ENCODE measurements at places on chromosomes 11 and 22. TPM values are rescaled to one million over a fixed set of nuclear protein-coding genes. Genes with fewer than 3 reads are reported as not detected.

DNA sequence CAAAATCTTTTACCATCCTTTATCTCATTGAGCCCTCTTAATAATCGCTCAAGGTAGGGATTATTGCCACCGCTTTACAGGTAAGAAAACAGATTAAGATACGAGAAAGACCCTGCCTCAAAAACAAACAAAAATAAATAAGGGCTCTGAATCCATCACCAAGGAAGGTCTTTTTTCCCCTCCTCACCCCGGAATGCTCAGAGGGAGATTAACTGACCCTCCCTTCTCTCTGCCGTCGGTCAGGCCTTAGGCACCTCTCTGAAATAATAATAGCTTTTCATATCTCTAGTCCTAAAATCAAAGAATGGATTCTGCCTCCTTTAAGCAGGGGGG, 620 bp upstream of the ATG2A start:
- no peak for DNase-seq

DNA sequence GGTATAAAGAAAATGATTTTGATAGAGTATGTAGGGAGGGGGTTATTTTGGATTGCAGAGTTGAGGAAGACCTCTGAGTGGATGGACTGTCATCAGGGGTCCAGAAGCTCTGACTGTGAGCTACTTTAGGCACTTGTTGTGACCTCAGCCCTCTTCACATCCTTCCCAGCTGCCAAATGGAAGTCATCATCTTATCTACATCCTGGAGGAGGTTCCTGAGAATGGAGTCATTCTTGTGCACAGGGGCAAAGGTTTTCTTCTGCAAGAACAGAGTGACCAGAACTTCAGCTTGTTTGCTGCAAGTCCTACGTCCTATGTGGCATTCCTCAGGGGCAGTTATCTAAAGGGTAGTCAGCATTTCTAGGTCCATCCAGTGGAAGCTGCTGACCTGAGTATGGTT, 393.8 kb downstream of the AASDHPPT start:
- peak; percentile 29 for DNase-seq

DNA sequence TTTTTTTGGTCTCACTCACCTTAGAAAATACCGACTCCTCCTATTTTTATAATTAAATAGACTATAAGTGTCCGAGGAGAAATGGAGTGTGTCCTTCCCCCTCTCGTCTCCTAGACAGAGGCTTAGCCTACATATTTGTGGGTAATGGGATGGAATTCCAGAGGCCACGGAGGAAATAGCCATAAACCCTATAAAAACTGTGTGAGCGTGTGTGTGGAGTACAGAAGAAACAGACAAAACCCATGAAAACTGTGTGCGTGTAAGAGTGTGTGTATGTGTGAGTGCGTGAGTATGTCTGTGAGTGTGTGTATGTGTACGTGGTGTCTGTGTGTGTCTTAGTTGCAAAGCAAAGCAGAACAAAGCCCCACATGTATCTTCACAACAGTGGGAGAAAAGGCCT, 883.5 kb downstream of the OPCML start:
- no peak for DNase-seq

GRCh38 chr11:92424281-92424680, 199.7 kb downstream of the FAT3 start:
- no peak for DNase-seq

The PIH1D2 gene
- polyA plus RNA-seq: 3.1 TPM

The TTC28 gene
- polyA plus RNA-seq: 13.9 TPM

DNA sequence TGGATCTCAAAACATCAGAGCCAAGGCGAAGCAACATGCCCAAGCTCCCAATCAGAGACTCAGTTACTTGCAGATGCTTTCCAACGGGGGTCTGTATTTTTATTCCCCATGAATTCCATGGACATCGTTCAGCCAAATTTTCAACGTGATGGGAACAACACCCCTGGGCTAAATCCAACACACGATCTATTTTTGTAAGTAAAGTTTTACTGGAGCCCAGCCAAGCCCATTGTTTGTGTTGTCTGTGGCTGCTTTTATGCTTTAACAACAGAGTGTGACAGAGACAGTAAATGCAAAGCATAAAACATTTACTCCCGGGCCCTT, 33.7 kb downstream of the SLC5A1 start:
- DNase-seq: no peak

The ABCC8 gene
- polyA plus RNA-seq: not detected

GRCh38 chr11:91066456-91067047, 843.7 kb upstream of the CHORDC1 start:
- no peak for DNase-seq

GRCh38 chr22:39820256-39820655, 73.3 kb downstream of the ENTHD1 start:
- no peak for DNase-seq

The DEFB131B gene
- polyA plus RNA-seq: not detected

DNA sequence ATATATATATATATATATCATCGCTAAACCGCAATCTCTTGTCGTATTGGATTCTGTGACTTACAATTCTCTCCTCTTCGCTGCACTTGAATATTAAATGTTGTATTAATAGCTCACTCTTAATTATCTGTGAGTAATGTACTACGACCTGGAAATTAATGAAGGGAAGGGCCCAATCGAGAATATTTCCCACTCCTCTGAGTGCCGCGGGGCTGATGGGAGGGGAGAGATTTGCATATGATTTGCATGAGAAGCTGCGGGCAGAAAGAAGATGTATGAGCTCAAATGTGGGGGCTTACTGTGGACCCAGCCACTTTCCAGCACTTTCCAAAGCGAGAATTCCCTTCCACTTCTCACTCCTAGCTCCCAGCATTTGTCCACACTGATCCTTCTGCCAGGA, 141.2 kb downstream of the MN1 start:
- no peak for DNase-seq

The MAPK8IP1 gene
- polyA plus RNA-seq: 8.3 TPM

GRCh38 chr11:20059587-20060021, 100.7 kb downstream of the DBX1 start:
- no peak for DNase-seq

The SGSM1 gene
- 1.7 TPM for polyA plus RNA-seq

The EMID1 gene
- polyA plus RNA-seq: 15.0 TPM

The GRK3 gene
- 1.5 TPM for polyA plus RNA-seq

DNA sequence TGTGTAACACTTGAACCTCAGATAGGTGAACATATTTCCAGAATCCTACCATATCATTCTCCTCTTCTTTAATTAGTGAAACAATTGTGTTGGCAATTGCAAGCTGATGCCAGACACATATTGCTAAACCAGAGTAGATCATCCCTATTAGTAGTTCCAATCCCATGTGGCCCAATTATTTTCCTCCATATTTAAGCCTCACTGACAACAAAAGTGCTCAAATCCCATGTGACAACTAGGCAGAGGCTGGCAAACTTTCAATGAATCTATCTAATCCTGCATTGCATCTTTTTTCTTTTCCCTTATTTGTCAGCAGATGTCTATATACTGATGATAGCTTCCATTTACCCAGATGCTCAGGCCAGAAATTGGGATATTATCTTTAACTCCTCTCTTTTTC, 90.4 kb downstream of the GRIA4 start:
- no peak for DNase-seq

The LDHAL6A gene
- polyA plus RNA-seq: 0.06 TPM

The SLC35F2 gene
- polyA plus RNA-seq: 13.0 TPM

GRCh38 chr22:23279781-23280180, 99.5 kb downstream of the BCR start:
- DNase-seq: no peak

GRCh38 chr11:75308986-75309385, 42.5 kb downstream of the ARRB1 start:
- DNase-seq: no peak

DNA sequence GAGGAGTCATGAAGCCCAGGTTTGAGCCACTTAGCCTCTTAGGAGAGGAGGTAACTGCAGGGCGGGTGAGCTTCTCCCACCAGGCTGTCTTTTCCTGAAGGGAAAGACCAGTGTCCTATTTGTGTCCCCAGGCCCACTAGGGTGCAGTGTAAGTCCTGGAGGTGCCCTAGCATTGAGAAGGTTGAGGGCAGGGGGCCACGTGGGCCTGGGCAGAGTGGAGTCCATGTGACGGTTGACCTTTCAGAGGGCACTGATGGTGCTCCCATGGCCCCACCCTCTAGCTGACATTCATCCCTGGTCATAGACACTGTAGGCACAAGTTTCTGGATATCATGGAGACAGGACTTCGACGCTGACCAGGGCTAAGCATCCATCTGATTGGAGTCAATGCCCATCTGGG, 44.1 kb upstream of the TP53I11 start:
- no peak for DNase-seq

The MAPK12 gene
- polyA plus RNA-seq: 33.8 TPM

DNA sequence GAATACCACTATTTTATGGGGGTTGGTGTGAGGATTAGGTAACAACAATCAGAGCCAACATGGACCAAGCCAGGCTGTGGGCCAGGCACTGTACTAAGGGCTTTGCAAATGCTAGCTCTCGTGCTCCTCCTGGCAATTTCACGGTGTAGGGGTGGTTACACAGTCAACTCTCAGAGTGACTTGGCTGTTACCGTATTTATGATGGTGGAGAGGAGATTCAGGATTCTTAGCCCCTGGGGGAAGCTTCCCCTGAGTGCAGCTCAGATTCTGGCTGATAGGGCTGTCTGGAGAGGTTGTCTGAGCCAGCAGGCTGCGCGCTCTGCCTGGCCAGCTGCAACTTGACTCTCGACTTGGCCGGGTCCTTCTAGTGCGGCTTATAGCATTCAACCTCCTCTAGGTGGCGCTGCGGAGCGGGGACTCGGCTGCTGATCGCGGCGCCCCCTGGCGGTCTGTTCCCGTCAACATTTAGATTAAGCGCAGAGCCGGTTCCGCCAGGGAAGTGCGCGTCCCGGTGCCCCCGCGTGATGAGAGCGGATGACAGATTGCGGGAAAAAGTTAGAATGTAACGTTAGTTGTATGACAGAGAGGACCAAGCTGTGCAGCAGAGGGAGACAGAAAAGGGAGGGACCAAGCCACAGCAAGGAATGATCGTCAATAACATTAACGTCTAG, 4.5 kb upstream of the NCF4 start:
- DNase-seq: peak; percentile 94

GRCh38 chr11:35951680-35952079, 7.8 kb downstream of the LDLRAD3 start:
- no peak for DNase-seq

The OR5P2 gene
- 0.54 TPM for polyA plus RNA-seq

GRCh38 chr11:46609386-46609785, 7.6 kb downstream of the HARBI1 start:
- DNase-seq: no peak

GRCh38 chr22:45240104-45240809, 437 bp downstream of the KIAA0930 start:
- DNase-seq: no peak

DNA sequence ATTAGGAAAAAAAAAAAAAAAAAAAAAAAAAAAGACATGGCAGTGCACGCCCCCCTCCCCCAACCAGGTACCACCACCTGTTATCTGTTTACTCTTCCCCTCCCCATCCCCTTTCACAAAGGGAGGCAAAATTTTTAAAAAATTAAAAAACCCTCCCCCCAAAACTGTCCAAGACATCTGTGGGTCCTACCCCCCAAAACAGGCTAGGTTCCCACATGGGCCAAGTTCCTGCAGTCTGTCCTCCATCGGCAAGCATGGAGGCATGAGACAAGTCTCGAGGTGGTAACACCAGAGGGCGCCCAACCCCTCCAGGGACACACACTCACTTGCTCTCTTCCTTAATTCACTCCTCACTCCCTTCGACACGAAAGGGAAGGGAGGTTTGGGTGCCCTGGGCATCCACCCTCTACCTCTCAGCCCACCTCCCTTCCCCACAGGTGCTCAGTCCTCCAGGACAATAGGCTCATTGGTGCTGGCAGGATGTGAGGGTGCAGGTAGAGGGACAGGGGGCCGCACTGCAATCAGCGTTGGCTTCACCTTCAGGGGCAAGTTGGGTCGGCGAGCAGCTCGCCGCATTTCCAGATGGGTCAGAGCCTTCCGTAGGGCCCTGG, 2.2 kb upstream of the TUT1 start:
- peak; percentile 73 for DNase-seq

The MUC6 gene
- polyA plus RNA-seq: not detected

DNA sequence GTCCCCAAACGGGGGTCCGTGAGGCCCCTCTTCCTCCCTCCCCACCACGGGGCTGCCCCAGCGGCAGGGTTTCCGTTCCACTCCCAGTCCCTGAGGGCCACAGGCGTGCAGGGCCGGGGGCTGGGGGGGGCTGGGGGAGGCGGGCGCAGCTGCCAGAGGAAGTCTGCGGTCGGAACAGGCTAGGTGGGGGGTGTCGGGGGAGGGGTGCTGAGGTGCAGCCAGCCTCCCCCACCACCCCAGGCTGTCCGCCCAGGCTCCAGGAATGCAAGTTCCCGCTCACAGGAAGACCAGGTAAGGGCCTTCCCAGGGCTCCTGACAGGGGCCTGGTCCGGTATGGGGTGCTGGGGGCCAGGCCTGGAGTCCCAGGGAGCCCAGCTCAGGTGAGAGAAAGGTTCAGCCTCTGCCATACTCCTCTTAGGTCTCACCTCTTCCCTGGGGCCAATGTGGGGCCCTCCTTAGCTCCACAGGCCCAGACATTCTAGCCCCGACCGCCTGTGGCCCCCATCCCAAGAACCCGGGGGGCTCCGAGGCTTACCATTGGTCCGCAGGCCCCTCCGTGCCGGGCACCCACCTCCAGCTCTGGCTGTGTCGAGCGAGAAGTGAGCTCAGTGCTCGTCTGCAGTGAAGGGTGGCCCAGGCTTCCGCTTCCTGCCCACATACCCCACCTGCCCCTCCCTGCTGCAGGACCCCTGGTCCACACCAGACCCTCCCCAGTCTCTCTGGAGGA, at the start of gene PTPRCAP:
PTPRCAP (minus strand) TSS at position 601 of the 727 bp plus-strand sequence; CDS start at position 538, 63 bp downstream.
- no peak for DNase-seq

- DNase-seq: peak; percentile 41
These were observed 178.3 kb downstream of the SNX19 start for GRCh38 chr11:130737866-130738431.

The PHF21B gene
- 0.10 TPM for polyA plus RNA-seq

DNA sequence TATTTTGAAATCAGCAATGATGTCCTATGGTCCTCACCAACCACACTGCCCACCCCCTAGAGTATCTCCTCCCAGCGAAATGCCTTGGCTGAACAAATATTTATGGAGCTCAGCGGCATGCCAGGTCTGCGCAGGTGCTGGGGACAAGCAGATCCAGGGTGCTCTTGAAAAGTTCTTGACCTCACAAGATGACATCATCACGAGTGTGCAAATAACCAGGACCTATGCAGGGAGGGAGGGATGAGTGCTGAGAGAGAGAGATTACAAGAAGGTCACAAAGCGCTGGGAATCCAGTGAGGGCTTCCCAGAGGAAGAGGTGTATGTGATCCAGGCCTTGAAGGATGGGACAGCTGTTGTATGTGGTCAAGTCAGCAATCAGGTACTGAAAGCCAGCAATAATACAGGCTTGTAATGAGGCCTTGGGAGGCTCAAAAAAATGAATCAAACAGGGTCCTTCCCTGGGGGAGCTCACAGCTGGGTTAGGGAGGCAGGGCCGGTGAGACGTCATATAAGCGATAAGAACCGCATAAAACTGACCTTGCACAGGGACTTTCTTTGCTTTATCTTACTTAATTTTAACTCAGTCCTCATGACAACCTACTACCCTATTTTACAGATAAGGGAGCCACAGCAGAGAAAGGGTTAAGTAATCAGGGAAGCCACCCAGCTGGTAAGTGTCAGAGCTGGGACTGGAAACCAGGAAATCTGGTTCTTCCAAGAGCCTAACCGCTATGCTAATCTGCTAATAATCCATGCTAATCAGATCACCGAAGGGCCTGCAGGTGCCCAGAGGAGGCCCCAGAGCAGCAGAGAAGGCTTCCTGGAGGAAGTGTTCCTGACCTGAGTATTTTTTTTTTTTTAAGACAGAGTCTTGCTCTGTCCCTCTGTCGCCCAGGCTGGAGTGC, 8.2 kb downstream of the ARRB1 start:
- DNase-seq: peak; percentile 84

The SCT gene
- 21.7 TPM for polyA plus RNA-seq

GRCh38 chr22:48576333-48577013, 1251.2 kb downstream of the BRD1 start:
- peak; percentile 67 for DNase-seq

The PRRG4 gene
- 3.0 TPM for polyA plus RNA-seq

GRCh38 chr11:38006466-38006865, 1408.4 kb upstream of the RAG2 start:
- DNase-seq: no peak

Measured in hepatocyte (in vitro differentiated cells).